ENCODE measurements at places on chromosomes 3 and 15.

DNA sequence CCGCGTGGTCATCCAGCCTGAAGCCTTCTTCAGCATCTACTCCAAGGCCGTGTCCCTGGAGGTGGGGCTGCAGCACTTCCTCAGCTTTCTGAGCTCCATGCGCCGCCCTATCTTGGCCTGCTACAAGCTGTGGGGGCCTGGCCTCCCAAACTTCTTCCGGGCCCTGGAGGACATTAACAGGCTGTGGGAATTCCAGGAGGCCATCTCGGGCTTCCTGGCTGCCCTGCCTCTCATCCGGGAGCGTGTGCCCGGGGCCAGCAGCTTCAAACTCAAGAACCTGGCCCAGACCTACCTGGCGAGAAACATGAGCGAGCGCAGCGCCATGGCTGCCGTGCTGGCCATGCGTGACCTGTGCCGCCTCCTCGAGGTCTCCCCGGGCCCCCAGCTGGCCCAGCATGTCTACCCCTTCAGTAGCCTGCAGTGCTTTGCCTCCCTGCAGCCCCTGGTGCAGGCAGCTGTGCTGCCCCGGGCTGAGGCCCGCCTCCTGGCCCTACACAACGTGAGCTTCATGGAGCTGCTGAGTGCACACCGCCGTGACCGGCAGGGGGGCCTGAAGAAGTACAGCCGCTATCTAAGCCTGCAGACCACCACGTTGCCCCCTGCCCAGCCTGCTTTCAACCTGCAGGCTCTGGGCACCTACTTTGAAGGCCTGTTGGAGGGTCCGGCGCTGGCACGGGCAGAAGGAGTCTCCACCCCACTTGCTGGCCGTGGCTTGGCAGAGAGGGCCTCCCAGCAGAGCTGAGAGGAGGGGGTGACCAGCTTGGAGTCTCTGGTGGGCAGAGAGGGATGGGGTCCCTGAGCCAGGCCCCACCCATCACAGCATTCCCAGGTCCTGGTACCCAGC lies 37.9 kb downstream of the GOLGA6A start:
- no peak for DNase-seq

DNA sequence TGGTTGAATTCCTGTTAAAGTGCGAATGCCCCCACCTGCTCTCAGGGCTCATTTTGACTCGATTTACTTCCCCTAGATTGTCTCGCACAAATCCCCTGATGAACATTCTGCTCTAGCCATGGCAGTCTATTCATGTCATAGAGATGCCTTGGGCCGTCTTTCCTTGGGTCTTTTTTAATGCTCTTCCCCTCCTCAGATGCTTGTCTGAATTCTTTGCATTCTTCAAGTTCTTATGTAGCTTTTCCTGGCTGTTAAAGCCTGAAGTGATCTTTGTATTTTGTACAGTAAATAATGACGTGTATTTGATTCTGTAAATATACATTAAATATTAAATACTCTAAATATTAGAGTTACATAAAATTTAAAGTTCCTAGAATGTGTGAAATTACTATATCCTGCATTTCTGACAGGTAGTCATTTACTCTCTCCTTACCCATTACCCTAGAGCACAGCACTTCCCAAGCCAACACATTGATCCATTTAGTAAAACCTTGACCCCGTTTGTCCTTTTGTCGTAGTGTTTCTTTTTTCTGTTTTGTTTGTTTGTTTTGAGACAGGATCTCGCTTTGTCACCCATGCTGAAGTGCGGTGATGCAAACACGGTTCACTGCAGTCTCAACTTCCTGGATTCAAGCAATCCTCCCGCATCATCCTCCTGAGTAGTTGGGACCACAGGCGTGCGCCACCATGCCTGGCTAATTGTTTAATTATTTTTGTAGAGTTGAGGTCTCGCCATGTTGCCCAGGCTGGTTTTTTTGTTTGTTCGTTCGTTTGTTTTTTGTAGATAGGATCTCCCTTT lies 47.9 kb downstream of the YEATS2 start:
- no peak for DNase-seq

DNA sequence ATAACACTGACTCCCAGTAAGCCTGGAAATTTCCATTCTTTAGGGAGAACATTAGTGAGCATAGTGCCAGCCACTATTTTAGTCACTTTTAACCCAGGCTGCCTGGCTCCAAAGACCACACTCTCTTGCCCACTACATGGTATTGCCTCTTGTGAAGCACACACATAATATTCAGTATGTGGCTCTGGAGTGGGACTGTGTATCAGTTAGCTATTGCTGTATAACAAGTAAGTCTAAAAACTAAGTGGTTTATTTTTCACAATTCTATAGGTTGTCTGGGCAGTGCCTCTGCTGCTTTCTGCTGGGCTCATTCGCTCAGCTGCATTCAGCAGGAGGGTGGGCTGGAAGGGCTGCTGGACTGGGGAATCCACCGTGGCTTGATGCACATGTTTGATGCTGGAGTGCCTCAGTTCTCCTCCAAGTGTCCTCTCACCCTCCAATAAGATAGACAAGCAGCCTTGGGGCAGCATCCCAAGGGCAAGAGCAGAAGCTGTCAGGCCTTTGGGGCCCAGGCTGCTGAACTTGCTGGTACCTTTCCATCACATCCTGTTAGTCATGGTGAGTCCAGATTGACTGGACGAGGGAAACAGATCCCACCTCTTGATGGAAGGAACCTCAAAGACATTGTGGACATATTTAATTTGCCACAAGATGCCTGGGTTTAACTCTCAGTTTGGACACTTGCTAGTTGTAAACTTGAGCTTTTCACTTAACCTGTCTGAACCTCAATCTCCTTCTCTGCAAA lies 66.6 kb upstream of the TLE3 start:
- no peak for DNase-seq

- no peak for DNase-seq
Measured at GRCh38 chr3:151976211-151977050, 103.0 kb downstream of the SUCNR1 start.

DNA sequence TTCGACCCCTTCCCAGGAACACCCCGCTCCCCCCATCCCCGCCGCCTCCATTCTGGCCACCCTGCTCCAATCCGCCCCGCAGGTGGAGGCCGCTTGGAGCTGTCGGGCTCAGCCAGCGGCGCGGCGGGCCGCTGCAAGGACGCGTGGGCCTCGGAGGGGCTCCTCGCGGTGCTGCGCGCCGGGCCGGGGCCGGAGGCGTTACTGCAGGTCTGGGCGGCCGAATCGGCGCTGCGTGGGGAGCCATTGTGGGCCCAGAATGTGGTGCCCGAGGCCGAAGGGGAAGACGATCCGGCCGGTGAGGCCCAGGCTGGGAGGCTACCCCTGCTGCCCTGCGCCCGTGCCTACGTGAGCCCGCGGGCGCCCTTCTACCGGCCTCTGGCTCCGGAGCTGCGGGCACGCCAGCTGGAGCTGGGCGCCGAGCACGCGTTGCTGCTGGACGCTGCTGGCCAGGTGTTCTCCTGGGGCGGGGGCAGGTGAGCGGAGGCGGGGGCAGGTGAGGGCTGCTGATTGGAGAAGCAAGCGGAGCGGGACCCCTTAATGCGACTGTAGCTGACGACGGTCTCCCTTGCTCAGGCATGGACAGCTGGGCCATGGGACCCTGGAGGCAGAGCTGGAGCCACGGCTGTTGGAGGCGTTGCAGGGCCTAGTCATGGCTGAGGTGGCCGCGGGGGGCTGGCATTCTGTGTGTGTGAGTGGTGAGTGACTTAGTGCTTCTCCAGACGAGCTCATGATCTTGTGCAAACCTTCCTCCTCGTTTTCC lies 2.5 kb downstream of the RCCD1 start:
- DNase-seq = no peak

GRCh38 chr3:79521221-79521848 lies 246.5 kb downstream of the ROBO1 start:
- DNase-seq = no peak

DNA sequence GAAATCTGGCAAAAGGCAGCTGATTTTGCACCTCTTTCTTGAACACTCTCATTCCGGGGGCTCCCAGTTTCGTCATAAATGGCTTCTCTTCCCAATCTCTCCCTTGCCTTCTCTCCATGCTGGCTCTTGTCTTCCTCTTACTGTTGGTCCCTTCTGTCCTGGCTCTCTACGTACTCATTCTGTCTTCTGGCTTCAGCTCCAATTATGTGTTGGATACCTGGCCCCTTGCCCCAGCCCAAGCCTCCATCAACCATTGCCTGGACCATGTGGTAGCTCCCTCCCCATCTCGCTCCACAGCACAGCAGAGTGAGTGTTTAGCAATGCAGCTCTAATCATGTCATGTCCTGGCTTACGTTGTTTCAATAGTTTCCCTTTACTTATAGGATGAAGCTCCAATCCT lies 21.7 kb upstream of the KY start:
- no peak for DNase-seq

DNA sequence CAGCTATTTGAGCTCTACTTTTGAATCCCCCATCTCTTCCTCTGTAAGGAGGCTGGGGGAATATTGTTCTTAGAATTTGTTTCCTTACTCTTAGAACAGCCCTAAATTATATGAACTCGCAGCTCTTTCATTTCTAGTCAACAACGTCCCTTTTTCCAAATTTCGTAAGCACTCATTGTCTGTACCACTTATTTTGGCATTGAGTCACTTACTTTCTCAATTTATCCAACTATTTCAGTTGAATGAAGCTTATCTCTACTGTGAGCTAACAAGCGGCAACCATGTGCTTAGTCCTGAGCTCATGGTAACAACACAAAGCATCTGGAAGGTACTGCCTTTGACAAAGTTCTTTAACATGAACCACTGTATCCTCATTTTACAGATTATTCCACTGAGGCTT lies 191.1 kb downstream of the GREM1 start:
- DNase-seq = no peak

- no peak for DNase-seq
Measured at GRCh38 chr3:45171283-45171682, 25.1 kb upstream of the CDCP1 start.

GRCh38 chr15:89825271-89825940 lies 10.8 kb upstream of the ANPEP start:
- DNase-seq = no peak

DNA sequence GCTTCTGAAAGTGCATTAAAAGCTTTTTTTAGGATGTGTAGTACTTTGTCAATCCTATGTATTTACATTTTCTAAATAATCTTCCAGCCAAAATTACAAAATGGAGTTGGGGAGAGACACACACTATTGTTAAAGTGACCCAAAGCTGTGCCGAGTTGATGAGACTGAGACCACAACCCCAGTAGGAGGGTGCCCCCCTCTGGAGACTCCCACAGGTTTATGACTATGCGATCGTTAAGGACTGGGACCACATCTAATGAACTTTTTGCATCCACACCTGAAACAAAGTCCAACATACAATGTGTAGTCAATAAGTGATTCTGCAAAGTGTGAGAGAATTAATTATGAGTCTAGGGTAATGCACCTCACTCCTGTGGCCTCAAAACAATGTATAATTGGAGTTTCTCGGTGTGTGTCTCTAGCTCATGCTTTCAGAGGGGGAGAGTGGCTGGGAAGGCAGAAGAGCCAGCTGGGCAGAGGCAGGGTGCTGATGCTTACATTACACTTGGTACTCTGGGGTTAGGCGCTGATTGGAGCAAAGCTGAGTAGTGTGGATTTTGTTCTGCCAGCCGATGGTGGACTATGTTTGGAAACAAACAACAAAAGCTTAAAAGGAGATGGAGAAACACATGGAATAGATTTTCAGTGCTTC lies 102.8 kb downstream of the KCNH8 start:
- DNase-seq = no peak

- DNase-seq = no peak
Measured at GRCh38 chr15:49622561-49622960, 1.7 kb downstream of the DTWD1 start.

GRCh38 chr3:5673521-5673920 lies 486.0 kb downstream of the EDEM1 start:
- DNase-seq = no peak

DNA sequence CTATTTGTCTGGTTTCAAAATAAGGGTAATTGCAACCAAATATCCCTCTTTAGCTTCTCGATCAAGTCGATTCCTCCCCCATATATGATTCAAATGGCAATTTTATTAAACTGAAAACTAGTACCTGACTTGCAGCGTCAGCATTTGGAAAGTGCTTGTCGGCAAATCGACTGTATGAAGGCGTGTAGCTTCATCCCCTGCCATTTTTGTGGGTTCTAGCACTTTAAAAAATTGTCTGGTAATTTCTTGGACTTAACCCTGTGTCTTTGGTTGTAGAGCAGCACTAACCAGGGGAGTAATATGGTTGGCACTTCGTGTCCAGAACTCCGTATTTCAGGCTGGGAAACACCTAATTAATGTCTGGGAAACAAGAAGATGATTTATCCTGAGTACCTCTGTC lies 573 bp downstream of the MME start:
- DNase-seq = no peak

GRCh38 chr3:55416331-55416821 lies 70.7 kb downstream of the WNT5A start:
- no peak for DNase-seq

DNA sequence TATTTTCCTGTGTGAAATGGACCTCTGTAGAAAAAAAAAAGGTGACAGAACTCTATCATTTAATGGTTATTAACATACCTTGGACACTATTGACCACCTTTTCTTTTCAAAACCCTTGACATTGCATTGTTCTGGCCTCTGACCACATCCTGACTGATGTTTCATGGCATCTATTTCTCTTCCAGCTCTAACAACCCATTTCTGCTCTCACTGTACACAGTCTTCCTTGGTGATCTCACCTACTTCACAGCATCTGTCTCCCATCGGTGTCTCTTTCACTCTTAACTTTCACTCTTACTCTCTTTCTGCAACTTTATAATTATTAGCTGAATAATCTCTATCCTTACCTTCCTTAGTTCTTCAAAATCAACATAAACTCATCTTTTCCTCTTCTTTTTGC lies 217.4 kb upstream of the CD96 start:
- no peak for DNase-seq

GRCh38 chr3:99659951-99660350 lies 21.6 kb downstream of the COL8A1 start:
- DNase-seq = no peak

DNA sequence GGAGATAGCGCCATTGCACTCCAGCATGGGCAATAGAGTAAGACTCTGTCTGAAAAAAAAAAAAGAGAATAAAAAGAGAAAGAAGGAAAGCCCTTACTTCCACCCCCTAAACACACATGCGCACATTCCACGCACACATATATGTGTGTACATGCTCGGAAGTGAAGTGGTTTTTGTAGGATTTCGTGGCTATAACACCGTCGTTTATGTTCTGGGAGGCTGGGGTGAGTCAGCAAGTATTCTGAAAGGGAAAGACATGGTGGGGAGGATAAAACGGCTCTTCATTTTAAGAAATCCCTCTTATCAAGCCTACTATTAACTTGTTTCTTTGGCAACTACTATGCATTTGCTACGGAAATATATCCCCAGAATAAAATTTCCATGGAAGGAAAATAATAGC lies 422.8 kb upstream of the TBL1XR1 start:
- no peak for DNase-seq

- no peak for DNase-seq
Measured at GRCh38 chr3:86793786-86794185, 197.2 kb downstream of the VGLL3 start.

GRCh38 chr15:41921639-41922038 lies 27.8 kb upstream of the SPTBN5 start:
- DNase-seq = no peak

DNA sequence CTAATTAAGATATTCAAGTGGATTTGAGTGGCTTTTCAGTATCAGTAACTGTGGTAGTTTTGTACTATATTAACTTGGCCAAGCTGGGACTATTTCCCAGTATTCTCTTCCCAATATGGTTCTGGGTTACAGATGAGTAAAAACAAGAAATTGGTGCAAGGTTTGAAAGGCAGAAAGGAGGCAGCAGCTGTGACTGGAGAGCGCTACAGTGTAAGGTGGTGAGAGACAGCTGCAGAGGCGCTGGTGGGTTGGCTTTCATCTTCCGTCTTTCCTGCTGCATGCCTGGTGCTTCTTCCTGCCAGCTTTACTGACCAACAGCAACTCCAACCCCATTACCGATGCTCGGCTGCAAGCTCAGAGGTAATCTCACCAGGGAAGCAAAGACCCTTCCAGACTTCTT lies 9.8 kb downstream of the DPH3 start:
- no peak for DNase-seq

Measured in esophagus squamous epithelium (tissue), 5 donors.